NCI-H1092 treated with DMSO at 0.1 percent for 48 hours (cell line): ENCODE measurements at places on chromosomes 2 and 18.

- no peak for DNase-seq
Measured at GRCh38 chr2:237391140-237391539, 22.8 kb downstream of the COL6A3 start.

- no peak for DNase-seq
Measured at GRCh38 chr2:178681081-178681480, 126.1 kb downstream of the TTN start.

DNA sequence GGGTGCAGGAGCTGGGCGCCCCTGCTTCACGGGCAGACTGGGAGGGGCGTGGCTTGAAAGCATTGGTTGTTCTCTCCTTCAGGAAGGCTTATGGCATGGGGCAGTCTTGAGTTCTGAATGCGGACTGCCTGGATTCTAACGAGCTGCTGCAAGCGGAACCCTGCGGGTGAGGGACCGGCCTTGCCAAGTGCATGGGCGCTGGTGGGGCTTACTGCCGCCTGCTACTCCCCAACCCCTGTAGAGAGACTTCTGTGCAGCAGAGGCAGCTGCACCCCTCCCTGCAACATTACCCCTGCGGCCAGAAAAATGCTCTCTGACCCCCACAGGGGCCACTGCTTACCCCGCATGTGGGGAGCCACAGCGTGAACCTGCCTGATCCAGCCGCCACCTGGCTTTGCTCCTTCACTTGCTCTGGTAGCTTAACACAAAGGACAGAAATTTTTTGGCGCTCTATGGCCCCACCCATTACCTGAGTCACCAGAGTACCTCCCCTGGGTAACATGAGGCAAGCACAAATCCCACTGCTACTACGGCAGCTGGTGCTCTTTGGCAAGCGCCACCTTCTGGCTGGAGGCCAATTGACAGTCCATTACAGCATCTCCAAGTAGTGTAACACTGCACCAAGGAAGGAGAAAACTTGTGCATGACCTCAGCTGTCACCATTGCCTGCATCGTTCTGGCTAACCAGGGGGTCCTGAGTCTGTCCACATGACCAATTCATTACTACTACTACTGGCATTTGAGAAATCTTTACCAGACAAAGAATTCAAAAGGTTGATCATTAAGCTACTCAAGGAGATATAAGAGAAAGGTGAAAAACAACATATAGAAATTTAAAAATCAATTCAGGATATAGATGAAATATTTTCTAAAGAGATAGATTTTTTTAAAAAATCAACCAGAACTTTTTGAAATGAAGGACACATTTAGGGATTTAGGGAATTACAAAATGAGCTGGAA is 35.4 kb downstream of the MYL12B start:
- DNase-seq = no peak

- DNase-seq = no peak
Measured at GRCh38 chr2:237181844-237182243, 96.2 kb downstream of the COPS8 start.

DNA sequence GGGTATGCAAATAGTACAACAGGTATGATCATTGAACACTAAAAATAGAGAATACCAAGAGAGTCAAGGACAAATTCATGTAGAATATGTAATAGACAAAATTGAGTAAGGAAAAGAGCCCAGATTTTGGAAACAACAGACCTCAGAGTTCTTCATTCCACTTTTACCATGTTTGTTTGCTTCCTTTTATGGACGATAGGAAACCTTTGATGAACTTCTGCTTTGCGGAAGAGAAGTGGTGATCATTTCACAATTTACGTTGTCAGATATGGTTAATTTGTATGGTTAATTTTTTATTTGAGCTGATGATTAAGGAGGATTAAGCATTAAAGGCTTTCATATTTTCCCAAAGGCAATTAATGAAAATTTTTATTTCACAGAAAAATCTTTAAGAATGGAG is 16.3 kb downstream of the MARCHF7 start:
- DNase-seq = no peak

DNA sequence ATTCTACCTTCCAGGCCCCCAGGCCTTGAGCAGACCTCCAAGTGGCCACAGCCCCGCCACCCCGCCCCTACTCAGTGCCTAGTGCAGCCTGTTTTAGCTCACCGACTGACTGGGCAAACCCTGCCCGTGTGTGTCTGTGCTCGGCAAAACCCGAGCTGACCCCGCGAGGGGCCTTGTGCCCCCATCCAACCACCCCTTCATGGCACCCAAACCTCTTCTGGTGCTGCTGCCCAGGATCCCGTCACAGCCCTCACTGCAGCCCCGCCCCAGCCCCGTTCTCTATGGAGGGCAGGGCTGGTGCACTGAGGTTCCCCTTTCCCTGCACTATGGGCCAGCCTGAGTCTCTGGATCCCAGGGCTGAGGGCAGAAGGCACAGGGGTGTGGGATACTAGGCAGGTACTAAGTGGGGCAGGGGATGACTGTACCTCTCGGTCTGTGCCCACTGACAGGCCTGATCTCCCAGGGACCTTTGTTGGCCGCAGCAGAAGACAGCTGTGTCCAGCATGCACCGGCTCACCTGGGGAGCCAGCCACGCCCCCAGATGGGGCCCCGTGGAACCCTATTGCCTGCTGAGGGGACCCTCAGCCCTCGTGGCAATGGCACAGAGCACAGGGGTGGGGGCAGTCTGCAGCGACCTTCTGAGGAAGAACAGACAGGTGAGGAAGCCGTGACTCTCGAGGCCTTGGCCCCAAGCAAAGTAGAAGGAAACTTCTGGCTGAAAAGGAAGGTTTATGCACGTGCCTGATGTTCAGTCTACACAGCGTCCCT is 69.9 kb upstream of the OTOS start:
- DNase-seq = no peak

DNA sequence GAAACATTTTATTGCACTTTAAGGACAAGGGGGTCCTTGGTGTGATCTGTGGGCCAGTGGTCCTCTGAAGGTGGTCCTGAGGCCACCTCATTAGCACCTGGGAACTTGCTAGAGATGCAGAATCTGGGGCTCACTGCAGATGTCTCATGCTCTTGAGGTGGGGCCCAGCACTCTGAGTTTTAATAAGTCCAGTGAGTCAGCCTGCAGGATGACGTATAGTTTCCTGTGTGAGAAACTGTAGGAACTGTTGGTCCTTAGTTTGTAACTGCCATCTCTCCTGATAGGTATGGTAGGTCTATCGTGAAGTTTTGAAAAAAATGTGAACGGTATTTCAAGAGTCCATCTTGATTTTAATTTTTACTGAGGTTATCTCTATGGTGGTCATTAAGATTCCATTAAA is 2.8 kb downstream of the TRPM8 start:
- DNase-seq = no peak
